ENCODE measurements at places on chromosomes 6 and 20.

- DNase-seq: no peak
These were observed 16.9 kb upstream of the FANCE start for GRCh38 chr6:35435074-35435837.

GRCh38 chr6:25488156-25488555, 163.9 kb upstream of the SCGN start:
- no peak for DNase-seq

- no peak for DNase-seq
These were observed 116.0 kb downstream of the CLIC5 start for GRCh38 chr6:45899683-45899946.

GRCh38 chr20:56420028-56420427, 8.0 kb downstream of the CASS4 start:
- DNase-seq: no peak

GRCh38 chr6:56864171-56864616, 90.7 kb upstream of the BEND6 start:
- DNase-seq: no peak
